Activated naive CD8-positive, alpha-beta T cell treated with anti-CD3 and anti-CD28 coated beads, Interleukin-2, amount 50 U/mL, for 24 hours (primary cell): ENCODE measurements at places on chromosomes 6 and 20.

DNA sequence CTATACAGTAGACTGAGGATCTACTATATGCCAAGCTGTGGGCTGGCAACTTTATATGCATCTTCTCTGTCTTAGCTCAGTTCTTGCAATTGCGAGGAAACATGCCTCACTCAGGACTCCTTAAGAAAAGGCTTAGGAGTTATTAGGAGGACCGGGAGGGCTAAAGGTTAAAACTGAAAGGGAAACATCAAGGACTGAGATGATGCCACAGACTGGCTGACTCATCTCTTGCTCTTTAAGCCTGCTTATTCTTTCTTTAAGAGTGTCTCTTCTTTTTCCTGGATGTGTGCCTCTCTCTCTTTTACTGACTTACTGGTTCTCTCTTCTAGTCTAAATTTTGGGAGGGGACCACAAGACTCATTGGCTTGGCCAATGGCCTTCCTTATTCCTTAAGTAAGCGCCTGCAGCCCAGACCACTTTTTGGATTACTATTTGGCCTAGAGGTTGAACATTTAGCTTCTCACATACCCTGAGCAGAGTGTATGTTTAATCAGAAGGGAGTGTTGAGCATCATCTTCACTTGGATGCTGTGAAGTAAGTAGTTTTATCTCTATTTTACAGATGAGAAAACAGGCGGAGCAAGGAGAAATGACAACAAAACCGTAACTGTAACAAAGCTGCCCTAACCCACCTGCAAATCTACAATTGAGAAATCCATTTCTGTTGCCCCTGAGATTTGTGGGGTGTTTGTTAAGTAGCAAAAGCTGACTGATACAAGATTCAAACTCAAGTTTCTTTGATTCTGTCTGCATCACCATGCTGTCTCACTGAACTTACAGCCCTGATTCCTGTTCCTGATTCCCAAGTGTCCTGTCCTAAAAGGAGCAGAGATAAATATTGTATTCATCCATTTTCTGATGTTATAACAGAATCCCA is 7.2 kb upstream of the SDC4 start:
- DNase-seq = no peak

DNA sequence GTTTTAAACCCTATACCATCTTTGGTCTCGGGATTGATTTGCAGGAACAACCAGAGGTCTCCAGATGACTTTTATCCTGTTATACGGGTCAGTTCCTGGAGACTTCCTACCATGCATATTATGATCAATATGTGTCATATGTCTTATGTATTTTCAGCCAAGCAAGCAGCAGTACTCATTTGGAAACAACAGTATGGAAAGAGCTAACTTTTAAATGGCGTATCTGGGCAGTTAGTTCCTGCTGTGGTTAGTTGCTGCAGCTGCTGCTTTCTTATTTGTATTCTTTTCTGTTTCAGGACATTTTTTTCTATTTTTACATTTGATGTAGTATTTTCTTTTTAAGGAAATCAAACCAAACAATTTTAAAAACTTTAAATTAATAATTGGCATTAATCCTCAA is 207.5 kb downstream of the MANEA start:
- no peak for DNase-seq

DNA sequence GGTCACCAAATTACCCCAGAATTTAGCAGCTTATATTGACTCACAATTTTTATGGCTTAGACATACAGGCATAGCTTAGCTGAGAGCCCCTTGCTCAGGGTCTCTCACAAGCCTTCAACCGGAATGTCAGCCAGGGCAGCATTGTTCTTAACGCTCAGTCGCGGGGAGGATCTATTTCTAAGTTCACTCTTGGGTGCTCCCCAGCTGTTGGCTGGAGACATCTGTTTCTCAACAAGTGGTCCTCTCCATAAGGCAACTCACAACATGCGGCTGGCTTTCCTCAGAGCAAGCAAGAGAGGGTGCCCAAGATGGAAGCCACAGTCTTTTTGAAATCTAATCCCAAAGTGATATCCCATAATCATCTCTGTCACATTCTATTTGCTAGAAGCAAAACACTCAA is 46.6 kb downstream of the SLX4IP start:
- DNase-seq = no peak

- DNase-seq = no peak
These were observed 138.0 kb upstream of the EEF1E1 start for GRCh38 chr6:8240301-8240700.

DNA sequence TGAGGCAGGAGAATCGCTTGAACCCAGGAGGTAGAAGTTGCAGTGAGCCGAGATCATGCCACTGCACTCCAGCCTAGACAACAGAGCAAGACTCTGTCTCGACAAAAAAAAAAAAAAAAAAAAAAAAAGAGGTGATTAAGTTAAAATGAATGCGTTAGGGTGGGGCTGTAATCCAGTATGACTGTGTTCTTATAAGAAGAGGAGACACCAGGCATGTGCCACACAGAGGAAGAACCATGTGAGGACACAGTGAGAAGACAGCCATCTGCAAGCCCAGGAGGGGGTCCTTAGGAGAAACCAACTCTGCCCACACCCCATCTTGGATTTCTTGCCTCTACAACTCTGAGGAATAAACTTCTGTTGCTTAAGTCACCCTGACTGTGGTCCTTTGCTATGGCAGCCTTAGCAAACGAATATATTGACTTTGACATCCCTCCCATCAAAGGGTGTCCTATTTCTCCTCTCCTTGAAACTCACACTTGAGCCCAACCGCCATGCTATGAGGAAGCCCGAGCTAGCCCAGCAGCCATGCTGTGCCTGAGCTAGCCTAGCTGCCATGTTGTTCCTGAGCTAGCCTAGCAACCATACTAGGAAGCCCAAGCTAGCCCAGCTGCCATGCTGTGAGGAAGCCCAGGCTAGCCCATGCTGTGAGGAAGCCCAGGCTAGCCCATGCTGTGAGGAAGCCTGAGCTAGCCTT is 15.8 kb upstream of the PPP1R16B start:
- DNase-seq = no peak

DNA sequence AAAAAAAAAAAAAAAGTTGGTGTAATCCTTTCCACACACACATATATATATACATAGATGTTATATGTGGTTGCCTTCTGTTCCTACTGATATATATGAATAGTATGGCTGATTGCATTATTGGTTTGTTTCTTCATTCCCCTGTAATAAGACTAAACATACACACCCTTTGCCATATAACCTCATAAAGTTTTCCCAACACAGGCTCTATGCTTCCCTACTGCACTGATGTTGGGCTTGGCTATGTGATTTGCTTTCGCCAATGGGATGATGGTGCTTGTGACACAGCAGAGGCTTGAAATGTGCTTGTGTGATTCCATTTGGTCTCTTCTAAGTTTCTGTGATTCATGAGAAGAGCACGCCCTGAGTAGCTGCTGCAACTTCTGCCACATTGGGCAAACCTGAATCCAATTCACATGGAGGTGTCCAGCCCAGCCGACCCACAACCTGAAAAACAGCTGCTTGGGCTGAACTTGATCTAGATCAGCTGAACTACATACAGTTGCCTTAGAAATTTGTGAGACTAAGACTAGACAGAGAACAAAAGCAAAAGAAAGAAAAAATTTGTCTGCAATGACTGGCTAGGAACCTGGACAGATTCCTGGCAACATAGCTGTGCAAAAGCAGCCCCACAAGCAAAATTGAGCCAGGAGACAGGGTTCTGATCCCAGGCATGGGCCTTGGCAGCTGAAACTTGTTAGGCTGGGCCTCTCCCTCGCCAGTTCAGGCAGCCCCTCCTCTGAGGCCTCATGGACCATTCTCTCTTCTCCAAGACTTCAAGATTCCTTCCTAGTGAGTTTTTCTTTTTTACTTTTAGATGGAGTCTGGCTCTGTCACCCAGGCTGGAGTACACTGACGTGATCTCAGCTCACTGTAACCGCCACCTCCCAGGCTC is 13.4 kb upstream of the TBC1D20 start:
- no peak for DNase-seq

- no peak for DNase-seq
These were observed 2.1 kb upstream of the TMX4 start for GRCh38 chr20:8021541-8022269.

DNA sequence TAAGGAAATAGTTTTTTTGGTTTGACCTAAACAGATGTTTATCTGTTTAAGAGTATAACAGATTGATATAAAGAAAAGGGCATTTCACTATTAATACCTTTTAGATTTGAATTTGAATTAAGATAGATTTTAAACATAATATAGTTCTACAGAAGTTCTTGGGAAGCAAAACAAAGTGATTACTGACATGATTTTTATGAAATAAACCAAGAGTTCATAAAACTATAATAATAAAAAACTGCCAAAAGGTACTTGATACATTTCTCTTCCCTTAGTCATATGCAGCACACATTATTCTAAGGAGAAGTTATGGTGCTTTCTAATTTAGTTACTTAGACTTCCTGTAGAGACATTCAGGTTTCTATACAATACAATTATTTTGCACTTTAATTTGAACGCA is 9.6 kb downstream of the STXBP5 start:
- DNase-seq = no peak

DNA sequence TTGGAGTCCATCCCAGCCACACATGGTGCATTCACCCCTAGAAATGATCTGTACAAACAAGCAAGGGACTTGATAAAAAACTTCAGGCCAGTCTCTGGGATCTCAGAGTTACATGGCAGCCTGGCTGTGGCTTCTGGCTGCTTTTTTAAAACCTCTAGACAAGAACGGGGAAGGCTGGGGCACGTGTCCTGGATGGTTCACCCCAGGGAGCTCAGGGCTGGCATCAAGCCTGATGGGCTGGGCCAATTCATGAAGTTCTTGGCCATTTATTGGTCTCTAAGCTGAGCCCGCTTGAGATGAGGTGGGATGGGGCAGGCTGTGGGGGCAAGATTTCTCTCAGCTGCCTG is 10.4 kb upstream of the ZFAND3 start:
- no peak for DNase-seq

DNA sequence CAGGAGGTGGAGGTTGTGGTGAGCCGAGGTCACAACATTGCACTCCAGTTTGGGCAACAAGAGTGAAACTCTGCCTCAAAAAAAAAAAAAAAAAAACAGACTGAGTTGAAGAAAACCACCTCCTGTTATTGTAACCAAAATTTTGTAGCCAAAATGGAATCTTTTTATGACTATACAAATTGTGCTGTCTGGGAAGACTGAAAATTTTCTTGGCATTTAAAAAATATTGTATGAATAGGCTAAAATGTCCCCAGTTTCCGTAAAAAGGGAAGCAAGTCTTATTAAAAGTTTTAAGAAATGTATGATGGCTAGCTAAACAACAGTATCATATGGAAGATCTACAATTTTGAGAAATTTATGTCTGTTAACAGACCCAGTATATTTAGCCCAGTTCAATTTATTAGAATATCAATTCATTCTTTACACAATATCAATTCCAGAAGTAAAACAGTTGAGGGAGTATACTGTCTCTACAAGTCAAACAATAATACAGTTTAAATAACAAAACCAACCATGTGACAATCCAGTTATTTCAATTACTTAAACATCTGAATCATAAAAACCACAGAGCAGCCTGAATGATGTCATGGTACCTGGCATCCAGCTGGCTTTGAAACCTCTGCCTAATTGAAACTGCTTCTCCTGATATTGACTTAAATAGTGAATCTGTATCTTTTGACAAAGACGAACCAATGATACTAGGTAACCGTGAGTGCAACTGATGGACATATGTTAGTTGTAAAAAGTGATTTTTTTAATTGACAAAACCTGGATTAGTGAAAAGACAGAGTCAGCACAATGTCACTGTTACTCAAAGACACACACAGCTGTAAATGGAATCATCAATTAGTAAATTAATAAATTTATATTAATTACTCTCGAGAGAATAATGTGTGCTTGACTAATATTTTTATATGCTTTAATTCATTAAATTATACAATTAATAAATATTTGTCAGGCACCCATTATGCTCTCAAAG is 166.6 kb upstream of the MARCKS start:
- no peak for DNase-seq

DNA sequence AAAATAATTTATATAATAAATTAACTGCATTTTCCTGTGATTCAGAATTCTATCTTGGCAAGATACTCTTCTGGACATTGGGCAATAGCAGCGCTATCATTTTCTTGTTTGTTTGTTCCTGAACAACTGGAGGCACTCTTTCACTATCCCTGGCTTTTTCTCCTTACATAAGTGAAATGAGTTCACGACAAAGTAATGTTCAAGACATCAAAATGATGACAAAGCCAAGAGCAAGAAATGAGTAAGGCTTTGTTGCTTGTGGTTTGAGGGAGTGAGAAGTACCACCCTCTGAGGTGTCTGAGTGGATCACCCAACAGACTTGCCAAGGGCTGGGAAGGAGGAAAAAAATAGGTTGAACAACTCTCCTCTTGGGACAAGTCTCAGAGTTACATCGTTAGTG is 466.6 kb upstream of the JAG1 start:
- no peak for DNase-seq

- no peak for DNase-seq
These were observed 33.8 kb upstream of the KIF25 start for GRCh38 chr6:167963589-167964057.

DNA sequence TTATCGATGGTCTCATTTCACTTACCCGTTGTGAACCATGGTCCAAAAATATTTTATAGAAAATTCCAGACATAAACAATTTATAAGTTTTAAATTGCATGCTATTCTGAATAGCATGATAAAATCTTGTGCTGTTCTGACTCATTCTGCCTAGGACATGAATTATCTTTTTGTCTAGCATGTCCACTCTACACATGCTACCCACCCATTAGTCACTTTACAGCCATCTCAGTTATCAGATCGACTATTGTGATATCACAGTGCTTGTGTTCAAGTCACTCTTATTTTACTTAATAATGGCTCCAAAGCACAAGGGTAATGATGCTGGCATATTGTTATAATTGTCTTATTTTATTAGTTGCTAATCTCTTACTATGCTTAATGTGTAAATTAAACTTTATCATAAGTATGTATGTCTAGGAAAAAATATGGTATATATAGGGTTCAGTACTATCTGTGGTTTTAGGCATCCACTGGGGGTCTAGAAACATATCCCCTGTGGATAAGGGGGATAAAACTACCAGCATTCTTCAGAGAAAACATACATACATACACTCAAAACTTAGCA is 252.0 kb upstream of the HTR1E start:
- DNase-seq = no peak

DNA sequence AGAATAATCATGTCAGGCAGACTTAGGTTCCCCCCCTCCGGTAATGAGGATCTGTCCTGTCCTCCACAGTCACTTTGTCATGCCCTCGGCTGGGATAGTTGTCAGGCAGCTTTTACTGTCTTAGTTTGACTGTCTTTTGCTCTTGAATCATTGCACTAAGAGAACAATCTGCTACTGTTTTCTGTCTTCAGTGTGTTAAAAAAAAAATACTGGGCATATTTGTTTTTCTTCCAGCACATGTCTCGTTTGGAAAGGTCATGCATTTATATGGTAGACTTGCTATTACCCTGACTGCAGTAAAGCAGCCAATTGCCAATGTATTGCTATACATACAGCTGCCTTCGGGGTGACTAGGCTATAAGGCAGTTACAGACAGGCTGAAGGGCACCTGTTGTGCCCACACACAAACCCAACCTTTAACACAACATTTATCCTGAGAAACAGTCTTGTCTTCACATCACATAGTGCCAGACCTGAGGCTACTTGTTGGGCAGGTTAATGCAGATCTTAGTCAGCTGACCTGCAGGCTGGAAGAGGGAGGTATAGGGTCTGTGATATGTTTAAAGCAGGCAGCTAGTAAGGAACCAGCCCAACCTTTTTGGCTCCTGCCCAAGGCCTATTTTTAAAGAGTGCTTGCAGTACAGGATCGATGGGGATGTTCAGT is 26.7 kb downstream of the ARFGEF3 start:
- no peak for DNase-seq
